ENCODE measurements at places on chromosomes 5 and 9.

- no peak for DNase-seq
Measured at GRCh38 chr5:40869384-40869783, 28.2 kb downstream of the CARD6 start.

GRCh38 chr5:159058716-159059636 lies 40.7 kb downstream of the EBF1 start:
- DNase-seq = no peak

GRCh38 chr5:146369691-146370090 lies 31.1 kb downstream of the POU4F3 start:
- no peak for DNase-seq

GRCh38 chr9:5608298-5609225 lies 20.3 kb upstream of the RIC1 start:
- DNase-seq = no peak

DNA sequence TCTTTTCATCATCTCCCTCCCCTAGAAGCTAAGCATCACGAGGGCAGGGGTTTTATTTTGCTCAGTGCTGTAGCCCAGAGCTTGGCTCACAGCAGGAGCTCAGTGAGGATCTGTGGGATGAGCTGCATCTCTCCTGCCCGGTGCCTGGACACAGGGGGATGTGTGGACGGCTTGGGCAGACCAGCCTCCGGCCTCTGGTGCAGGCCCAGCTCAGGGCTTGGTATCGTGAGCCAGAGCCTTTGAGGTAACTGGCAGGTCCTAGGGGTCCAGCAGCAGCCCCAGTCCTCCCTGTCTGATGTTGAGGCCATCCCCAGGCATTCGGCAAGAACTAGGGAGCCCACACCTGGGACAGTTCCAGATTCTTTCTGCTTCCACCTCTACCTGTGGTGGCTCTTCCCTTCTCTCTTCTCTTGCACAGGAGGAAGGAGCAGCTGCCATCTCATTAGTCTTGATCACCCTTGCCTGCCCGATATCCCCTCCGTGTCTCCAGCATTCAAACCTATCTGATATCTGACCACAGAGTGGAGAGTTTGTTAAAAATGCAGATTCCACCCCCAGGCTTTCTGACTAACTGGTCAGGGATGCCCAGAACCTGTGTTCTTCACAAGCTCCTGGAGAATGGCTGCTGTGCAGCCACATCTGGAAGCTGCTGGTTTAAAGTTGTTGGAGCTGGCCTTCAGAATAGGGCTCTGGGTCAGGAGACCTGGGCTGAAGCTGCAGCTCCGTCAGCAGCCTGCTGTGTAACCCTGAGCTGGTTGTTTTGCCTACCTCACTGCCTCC lies 7.9 kb upstream of the SLC6A7 start:
- no peak for DNase-seq

DNA sequence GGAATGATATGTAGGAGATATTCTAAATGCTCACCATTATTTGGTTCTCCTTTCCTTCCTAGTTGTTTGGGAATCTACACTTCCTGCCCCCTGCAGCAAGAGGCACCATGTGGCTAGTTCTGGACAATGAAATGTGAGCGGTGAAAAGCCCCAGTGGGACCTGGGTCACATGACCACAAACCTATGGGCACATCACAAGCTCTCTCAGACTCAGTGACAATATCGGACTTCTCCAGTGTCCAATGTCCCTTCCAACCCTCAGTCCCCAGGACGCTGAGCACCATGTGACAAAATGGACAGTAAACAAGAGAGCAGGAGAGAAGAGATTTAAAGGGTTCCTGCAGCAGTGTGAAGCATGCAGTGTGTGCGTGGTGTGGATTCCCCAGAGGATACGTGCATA lies 44.6 kb upstream of the FOXE1 start:
- DNase-seq = peak; percentile 33

GRCh38 chr5:170885809-170886208 lies 24.0 kb downstream of the RANBP17 start:
- DNase-seq = no peak

DNA sequence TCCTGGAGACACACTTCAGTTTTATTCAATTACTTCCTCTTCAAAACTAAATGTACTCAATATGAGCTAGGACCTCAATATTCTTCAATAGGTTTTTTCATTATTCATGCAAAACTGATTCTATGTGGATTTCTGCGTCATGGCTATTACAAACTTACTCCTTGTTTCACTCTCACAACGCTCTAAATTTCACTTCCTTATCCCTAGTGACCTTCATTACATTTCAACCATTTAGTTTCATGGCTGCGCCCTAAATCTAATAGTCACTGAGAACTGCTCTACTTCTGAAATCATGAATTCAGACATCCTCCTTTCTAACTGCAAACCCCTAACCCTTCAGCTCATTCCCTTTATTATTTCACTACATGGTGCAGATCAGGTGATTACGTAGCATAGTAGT lies 93.9 kb downstream of the SLC25A46 start:
- DNase-seq = no peak

- DNase-seq = no peak
Measured at GRCh38 chr9:19372567-19372966, 7.5 kb downstream of the RPS6 start.

- no peak for DNase-seq
Measured at GRCh38 chr5:73820326-73820725, 194.3 kb downstream of the ARHGEF28 start.

GRCh38 chr5:10797261-10797660 lies 36.2 kb upstream of the DAP start:
- DNase-seq = no peak

DNA sequence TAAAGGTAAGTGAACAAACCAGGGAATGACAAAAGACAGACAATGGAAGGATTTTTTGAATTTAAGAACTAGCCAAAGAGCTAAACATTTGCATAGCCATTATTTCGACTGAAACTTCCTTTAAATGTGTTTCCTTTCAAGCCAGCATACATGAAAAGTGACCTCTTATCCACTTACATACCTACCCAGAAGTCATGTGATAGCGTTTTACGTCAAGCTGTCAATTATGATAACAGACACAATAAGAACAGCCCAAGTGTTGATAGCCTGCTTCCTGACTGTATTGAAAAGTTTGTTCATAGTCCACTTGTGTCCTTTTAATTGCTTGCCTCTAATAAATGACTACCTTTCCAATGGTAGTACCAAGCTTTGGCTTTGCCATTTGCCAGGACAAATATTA lies 206.0 kb downstream of the NFIB start:
- DNase-seq = no peak

- no peak for DNase-seq
Measured at GRCh38 chr9:130288926-130289690, 23.5 kb downstream of the HMCN2 start.

DNA sequence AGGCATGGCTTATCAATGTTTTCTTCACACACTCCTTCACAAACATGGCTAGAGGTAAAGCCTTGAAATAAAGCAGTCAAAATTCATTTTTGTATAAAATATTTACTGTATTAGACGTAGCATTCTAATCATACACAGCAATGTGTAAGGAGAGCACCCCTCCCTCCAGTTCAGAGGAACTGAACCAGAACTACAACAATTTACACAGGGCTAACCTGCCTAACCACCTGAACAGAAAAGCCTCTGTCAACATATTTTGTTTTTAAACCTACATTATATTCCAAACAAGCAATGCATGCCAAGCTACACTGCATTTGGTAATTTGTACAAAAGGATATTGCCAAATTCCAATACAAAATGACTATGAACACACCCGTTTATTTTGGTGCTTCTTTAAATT lies 41.6 kb downstream of the MLLT3 start:
- DNase-seq = no peak

GRCh38 chr9:124449381-124450151 lies 685 bp upstream of the ADGRD2 start:
- no peak for DNase-seq

GRCh38 chr5:16934123-16934522 lies 2.0 kb downstream of the MYO10 start:
- peak; percentile 14 for DNase-seq

DNA sequence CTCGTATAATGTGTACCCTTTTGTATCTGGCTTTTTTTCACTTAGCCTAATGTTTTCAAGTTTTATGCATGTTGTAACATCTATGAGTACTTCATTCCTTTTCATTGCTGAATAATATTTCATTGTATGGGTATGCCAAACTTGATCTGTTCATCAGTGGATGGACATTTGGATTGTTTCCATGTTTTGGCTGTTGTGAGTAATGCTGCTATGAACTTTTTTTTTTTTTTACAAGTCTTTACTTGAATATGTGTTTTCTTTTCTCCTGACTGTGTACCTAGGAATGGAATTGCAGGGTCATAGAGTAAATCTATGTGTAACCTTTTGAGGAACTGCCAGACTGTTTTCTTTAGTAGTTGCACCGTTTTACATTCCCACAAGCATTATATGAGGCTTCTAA lies 52.4 kb downstream of the MTREX start:
- no peak for DNase-seq

DNA sequence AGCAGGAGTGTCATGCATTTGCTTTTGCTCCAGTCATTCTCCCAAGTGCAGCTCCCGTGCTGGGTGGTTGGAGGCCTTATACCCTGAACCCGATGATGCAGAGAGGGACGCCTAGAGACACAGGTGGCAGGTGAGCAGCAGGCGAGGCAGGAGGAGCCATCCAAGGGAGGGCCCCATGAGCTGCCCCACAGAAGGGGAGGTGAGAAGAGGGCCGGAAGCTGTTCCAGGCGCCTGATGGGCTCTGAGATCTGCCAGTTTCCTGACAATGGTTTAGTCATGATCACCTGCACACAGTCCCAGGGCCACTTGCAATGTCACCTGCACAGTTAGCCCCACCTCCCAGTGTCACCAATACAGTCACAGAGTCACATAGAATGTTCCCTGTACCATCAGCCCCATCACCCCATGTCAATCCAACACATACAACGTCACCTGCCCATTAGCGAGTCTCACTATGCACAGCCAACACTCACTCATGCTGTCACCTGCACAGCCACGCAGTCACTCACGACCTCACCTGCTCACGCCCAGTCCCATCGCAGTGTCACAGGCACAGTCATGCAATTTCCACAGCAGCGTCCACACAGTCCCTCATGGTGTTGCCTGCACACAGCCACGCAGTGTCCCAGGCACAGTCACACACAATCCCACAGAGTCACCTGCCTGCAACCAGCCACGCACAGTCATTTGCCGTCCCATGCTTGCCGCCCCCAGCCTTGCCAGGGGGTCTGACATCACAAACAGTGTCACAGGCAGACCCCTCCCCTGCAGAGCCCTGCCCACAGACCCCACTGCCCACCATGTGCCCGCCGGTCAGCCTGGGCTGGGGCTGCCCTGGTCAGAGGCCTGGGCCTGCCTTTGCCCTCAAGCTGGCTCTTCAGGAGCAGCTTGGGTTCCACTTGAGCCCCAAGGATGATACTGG lies 113.4 kb downstream of the LHX2 start:
- no peak for DNase-seq

GRCh38 chr9:130537346-130538050 lies 41.9 kb upstream of the FUBP3 start:
- DNase-seq = no peak

DNA sequence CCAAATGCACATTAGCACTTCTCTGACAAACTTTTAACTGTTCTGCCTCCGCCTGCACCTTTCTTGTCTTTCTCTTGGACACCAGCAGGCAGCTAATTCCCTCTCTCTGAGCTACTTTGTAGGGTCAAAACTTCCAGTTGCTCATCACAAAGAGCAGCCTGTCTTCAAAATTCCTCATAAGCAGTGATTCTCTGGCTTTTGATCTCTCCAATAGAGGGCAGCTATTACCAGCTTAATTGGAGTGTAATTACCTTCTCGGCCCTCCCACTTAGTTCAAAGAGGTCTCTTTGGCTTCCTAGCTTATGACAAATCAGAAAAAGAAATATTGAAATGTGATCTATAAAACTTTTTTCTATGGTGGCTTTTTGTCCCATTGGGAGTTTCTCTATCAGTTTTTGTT lies 43.6 kb upstream of the RAD23B start:
- DNase-seq = peak; percentile 18

- DNase-seq = peak; percentile 79
Measured at GRCh38 chr9:89179895-89180734, 1.5 kb upstream of the SHC3 start.

GRCh38 chr9:16718952-16719351 lies 151.5 kb downstream of the BNC2 start:
- DNase-seq = no peak

DNA sequence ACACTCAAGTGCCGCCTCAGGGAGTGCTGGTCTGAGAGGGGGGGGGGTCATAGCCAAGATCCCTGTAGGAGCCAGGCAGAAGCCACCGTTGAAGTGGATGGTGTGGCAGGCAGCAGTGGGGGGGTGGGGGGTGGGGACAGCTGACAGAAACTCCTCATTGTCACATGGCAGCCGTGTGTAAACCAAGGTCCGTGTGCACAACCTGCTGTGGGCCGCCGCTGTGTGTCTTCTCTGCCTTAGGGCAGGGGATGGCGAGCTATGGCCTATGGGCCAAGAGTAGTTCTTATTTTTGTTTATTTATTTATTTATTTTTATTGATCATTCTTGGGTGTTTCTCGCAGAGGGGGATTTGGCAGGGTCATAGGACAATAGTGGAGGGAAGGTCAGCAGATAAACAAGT lies 13.4 kb downstream of the SQSTM1 start:
- DNase-seq = no peak
